ENCODE measurements at places on chromosomes 5 and 9.

DNA sequence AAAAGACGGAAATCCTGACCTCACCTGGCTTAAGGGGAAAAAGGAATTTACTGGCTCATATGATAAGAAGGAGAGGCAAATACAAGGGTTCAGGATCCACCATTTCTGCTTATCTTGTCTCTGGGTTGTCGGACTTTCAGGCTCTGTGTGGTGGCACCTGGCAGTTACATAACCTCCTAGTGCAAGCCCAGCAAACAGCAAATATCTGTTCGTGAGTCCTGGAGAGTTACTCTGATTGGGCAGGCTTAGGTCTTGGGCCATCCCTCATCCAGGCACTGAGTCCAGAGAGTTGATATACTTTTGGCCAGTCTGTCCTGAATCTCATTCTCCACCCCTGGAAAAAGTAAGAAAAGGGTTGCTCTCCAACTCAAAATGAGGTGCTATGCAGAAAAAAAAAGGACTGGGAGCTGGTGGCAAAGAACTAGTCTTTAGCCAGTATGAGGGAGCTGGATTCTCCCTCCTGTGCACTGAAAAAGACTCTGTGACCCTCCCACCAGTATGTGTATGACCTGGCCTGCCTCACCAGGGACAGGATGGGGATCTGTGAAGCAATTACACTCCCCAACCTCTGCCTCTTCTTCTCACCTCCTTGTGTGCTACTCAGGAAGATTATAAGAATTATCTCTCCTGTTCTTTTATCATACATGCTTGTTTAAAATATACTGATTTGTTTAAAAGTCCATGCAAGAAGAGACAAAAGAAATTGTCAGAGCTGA, 282.9 kb downstream of the ARHGAP26 start:
- no peak for DNase-seq

GRCh38 chr9:84111726-84112125, 131.1 kb downstream of the RMI1 start:
- peak; percentile 56 for DNase-seq

- DNase-seq = no peak
Observed at GRCh38 chr5:93452255-93452654, 128.8 kb downstream of the NR2F1-AS1 start.

DNA sequence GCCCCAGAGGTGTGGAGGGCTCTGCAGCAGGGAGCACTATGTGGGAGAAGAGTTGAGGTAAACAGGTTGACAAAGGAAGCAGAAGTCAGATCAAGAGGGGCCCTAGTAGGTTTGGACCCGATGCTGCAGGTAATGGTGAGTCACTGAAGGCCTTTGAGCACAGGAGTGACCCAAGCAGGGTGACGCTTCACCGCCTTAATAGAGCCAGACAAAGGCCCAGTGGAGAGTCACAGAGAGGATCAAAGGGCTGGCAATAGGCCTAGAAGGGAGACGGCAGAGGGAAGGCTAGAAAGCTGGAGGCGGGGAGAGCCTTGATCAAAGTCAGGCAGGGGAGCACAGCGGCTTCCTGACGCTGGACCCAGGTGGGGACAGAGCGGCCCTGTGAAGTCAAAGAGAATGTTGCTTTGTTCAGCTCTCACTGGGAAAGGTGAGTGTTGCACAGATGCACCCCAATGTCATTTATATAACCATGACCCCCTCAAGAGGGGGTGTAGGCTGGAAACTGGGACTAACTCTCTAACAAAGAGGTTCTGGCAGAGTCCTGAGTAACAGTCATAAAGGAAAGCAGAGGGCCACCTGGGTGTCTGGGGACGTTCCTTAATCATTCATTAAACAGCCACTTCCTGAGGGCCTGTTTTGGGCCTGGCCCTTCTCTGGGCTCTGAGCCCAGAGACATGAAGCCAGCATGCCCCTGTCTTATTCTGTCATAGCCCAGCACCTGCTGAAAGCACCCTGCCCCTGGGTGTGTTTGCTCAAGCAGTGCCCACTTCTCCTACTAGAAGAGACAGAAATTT, 9.8 kb upstream of the CPLX2 start:
- DNase-seq = no peak

DNA sequence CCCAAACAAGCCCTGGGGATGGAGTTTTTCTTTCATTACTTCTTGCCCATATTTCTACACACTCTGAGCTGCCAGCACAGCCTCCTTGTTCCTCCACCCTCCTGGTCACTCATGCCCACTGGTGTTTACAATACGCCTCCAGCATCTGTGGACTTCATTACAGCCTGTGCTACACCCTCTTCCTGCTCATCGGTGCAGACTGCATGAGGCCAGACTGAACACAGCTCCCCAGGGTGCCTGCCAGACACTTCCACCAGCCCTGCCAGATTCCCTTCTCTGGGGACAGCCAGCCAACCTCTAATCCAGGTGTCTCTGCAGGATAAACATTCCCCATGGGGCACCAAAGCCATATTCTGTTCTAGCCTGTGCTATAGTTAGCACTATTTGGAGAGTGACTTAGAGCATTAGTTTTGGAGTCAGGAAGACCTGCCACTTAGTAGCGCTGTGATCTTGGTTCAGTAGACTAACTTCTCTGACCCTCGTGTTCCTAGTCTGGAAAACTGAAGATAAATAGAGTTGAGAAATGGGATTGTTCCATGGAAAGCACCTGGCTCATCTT, 163.8 kb upstream of the KLF4 start:
- no peak for DNase-seq

DNA sequence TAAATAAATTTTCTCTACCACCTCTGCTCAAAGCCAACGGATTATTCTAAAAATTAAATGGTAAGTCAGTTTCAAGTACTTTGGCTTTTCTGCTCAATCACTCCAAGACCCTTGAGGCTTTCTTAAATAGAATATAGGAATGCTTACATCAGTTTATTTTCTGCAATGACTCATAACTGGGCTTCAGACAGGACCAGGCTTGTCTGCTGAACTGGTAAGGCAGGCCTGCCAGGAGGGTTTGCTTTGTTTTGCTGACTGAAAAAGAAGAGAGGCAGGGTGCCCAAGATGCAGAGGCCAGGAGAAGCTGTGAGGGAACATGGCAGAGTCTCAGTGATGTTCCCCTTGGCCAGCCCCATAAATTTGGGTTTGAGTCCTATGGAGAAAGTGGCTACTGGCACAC, 60.3 kb upstream of the EPB41L4A start:
- no peak for DNase-seq

DNA sequence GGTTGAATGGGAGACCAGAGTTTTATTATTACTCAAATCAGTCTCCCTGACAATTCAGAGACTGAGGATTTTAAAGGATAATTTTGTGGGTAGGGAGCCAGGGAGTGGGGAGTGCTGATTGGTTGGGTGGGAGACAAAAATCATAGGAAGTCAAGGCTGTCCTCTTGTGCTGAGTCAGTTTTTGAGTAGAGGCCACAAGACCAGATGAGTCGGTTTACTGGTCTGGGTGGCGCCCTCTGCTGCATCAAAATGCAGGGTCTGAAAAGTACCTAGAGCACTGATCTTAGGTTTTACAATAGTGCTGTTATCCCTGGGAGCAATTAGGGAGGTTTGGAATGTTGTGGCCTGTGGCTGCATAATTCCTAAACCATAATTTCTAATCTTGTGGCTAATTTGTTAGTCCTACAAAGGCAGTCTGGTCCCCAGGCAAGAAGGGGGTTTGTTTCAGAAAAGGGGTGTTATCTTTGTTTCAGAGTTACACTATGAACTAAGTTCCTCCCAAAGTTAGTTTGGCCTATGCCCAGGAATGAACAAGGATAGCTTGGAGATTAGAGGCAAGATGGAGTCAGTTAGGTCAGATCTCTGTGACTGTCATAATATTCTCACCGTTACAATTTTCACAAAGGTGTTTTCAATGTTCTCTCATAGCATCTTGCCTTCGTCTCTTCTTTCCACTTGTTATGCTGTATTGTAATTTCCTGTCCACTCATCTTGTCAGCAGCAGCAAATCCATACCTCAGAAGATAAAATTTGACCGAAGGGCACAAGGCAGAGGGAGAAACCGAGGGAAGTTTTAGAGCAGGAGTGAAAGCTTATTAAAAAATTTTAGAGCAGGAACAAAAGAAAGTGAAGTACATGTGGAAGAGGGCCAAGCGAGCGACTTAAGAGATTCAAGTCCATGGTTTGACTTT, 59.2 kb upstream of the CLINT1 start:
- peak; percentile 77 for DNase-seq

- DNase-seq = peak; percentile 51
Observed at GRCh38 chr9:79477955-79478771, 93.6 kb upstream of the TLE4 start.

GRCh38 chr5:310941-311434, 10.5 kb upstream of the AHRR start:
- no peak for DNase-seq

Measured in M059J (cell line).